Suppressor macrophage treated with lipopolysaccharide for 1 hour (primary cell): ENCODE measurements at places on chromosomes 4 and X.

GRCh38 chrX:15336023-15336413 lies 695 bp upstream of the PIGA start:
- peak; percentile 90 for DNase-seq

GRCh38 chrX:14700982-14701381 lies 171.6 kb downstream of the GLRA2 start:
- DNase-seq: no peak

DNA sequence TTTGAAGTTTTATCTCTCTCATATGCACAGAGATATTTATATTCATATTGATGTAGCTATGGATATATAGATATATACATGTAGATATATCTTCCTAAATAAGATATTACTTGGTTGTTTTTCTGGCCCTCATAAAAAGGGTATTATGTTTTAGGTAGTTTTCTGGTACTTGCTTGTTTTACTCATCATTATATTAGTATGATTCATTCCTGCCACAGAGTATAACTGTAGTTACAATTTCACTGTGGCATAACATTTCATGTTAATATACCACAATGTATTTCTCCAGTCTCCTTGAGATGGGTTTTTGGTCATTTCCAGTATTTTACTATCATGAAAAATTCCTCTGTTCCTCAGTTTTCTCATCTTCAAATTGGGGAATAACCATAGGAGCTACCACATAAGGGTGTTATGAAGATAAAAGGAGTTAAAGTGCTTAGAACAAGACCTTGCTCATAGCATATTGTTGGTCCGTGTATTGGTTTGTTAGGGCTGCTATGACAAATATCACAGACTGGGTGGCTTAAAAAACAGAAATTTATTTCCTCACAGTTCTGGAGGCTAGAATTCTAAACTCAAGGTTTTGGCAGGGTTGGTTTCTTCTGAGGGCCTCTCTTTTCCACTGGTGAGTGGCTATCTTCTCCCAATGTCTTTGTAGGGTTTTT lies 129.7 kb downstream of the TMEM164 start:
- no peak for DNase-seq

DNA sequence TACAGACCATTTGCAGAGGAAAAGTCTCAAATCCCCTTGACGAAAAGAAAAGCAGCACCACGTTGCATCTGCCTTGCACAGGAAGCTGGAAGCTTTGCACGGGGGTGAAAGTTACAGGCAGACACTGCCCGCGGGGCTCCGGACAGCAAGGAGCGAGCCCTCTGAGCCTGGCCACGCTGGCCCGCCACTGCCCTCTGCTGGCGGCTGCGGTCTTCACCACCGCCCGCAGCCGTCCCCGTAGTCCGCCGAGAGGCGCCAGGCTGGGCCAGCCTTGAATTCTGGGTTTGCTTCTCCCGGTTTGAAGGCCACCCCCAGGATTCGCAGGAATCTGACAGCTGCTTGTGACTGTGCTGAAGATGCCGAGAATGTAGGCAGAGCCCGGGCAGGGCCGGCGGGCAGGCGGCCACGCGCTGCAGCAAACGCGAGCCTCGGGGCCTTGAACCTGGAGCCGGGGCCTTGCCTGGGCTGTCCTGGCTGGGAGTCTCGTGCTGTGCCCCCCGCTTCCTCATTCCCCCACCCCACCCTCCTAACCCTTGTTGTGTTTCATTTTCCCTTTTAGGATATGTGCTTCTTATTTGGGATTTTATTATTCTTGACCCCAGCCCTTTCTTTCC lies 49.2 kb downstream of the ENPP6 start:
- DNase-seq: peak; percentile 90

DNA sequence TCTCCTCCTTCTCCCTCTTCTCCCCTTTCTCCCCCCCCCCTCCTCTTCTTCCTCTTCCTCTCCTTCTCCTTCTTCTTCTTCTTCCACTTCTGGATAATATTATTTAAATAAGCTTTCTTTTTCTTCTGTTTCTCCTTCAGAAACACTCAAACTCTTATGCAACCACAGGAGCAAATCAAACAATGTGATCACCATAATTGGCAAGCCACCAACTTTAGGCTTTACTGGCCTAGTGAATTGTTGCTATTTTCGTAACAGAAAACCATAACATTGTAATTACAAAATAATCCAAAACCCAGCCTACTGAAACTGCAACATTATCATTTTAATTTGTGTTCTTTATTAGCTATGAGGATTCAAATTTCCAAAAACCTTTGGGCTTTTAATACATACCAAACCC lies 14.3 kb downstream of the DCAF8L1 start:
- DNase-seq: no peak

GRCh38 chr4:184961660-184962059 lies 56.6 kb upstream of the HELT start:
- DNase-seq: no peak

GRCh38 chrX:112819008-112819640 lies 21.5 kb downstream of the AMOT start:
- no peak for DNase-seq
